ENCODE measurements at places on chromosomes 13 and 19.

DNA sequence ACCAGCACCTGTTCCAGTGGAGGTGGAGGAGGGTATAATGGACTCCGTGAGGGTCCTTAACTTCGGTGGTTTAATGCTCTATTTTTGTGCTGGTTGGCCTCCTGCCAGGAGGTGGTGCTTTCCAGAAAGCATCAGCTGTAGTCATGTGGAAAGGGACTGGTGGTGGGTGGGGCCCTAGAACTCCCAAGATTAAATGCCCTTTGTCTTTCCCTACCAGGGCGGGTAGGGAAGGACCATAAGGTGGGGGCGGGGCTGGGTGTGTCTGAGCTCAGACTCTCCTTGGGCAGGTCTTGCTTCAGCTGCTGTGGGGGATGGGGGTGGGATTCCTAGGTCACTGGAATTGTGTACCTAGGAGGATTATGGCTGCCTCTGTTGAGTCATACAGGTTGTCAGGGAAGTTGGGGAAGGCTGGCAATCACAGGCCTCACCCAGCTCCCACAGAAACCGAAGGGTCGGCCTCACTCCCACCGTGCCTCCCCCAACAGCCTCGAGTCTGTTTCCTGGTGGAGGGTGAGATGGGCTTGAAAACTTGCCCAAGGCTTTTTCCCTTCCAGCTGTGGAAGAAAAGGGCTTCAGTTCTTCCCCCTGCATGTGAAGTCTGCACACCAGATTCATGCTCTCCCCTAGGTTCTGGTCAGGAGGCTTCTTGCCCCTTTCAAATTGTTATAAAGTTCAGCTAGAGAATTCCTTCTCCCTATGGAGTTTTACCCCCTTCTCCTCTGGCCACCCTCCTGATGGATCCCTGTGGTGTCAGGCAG lies 60.3 kb upstream of the CLDN10 start:
- no peak for DNase-seq

GRCh38 chr13:100235311-100235901 lies 146.5 kb downstream of the PCCA start:
- DNase-seq = no peak

DNA sequence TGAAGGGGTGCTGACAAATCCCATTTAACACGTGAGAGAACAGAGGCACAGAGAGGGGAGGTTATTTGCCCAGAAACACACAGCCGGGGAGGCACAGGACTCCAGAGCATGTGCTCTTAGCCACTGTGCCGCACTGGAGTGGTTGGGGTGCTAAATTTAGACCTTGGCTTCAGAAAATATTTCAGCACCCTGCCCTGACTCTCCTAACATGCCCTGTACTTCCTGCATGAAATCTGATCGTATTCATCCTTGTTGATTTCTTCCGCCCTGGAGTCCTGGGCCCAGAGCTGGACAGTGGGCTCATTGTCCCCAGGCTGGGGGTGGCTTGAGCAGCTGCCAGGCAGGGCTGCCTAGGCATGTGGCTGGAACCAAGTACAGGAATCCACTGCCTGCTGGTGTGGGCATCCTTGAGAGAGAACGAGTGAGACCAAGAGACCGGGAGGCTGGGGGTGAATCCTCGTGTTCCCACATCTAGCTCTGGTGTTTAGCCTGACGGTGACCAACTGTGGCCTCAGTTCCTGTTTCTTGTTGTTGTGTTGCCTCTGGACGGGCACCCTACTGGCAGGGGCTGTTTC lies 5.3 kb downstream of the SLC27A1 start:
- DNase-seq = peak; percentile 88

DNA sequence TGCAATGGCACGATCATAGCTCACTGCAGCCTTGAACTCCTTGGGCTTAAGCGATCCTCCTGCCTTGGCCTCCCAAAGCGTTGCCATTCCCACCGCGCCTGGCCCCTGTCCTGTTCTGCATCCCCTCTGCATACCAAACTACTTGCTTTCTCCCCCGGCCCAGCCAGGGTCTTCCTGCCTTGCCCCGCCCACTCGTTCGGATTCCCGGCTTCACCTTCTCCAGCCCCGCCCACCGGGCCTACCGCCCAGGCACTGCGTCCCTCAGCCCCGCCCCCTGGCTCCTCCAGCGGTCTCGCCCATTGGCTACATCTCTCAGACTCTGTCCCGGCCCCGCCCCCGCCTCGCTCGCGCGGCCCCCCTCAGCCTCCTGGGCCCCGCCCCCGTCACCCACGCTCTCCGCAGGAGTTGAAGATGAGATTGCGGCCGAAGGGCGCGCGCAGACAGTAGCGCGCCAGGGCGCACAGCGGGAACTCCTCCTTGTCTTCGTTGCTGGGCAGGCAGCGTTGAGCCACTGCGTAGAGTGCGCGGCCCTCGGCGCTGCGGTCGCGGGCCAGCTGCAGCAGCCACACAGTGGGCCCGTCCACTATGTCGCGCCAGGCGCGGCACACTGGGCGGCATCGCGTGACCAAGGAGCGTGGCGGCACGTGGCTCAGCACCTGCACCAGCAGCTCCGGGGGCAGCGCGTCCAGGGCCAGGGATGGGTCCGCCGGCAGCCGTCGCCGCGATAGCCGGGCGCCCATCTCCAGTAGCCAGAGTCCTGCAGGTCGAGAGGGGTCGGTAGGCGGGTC lies 19.0 kb downstream of the MRPS12 start:
- peak; percentile 93 for DNase-seq

DNA sequence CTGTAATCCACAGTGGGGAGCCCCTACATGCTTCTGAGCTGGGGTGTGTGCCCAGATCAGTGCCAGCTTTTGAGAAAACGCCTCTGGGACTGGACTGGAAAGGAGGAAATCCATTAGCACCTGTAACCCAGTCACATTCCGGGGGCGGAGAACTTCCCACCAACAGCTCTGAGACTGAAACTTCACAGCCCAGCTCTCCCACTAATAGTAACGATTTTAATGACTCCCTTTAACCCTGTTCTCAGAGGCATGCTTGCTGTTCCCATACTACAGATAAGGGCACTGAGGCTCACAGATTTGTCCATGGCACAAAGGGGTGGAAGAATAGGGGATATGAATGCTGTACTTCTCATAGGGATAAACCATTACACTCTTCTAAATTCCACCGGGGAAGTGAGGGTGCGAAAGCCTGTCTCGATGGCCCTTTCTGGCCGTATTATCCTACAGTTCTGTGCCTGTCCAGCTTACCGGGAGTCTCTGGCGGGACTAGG lies 851 bp downstream of the FBXO46 start:
- no peak for DNase-seq

- DNase-seq = no peak
Observed at GRCh38 chr19:30333291-30334065, 38.7 kb upstream of the ZNF536 start.

GRCh38 chr19:7947939-7948338 lies 4.5 kb upstream of the TIMM44 start:
- DNase-seq = no peak

GRCh38 chr19:6226444-6227155 lies 53.2 kb downstream of the MLLT1 start:
- no peak for DNase-seq

GRCh38 chr13:40535345-40535836 lies 131.1 kb downstream of the FOXO1 start:
- no peak for DNase-seq

GRCh38 chr19:1912760-1913505 lies 7.7 kb downstream of the ADAT3 start:
- DNase-seq = no peak

DNA sequence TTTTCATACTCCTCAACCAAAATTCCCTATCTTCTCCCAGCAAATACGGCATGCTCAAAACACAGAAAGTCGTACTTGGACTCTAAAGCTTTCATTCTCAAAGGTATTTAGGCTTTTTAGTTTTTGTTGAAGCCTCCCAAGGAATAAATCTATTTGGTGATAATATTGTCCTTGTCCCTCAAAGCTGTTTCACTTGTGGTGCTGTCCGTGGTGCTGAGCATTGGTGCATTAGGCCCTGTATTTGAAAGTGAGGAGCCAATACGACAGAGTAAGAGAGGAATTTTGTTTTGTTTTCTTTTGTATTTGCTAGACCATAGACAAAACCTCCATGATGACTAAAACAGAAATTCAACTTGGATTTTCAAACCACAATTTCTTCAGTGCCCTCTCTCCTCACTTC lies 3.2 kb upstream of the LGALS13 start:
- no peak for DNase-seq

DNA sequence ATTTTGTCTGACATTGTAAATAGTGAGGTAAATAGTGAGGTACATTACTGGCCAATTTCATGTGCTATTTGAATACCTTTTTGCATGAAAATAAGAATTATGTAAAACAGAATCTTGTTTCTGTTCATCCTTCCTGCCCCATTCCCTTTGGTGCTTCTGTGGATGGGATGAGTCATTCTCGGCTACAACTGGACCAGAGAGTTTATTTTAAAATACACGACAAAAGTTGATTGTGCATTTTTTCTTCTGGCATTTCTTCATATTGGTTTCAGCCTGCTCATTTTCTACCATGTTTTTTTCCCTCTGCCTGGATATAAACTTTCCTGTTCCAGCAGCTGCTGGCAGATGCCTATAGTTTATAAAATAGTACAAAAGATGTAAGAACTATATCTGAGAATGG lies 107.5 kb downstream of the CYSLTR2 start:
- DNase-seq = no peak

DNA sequence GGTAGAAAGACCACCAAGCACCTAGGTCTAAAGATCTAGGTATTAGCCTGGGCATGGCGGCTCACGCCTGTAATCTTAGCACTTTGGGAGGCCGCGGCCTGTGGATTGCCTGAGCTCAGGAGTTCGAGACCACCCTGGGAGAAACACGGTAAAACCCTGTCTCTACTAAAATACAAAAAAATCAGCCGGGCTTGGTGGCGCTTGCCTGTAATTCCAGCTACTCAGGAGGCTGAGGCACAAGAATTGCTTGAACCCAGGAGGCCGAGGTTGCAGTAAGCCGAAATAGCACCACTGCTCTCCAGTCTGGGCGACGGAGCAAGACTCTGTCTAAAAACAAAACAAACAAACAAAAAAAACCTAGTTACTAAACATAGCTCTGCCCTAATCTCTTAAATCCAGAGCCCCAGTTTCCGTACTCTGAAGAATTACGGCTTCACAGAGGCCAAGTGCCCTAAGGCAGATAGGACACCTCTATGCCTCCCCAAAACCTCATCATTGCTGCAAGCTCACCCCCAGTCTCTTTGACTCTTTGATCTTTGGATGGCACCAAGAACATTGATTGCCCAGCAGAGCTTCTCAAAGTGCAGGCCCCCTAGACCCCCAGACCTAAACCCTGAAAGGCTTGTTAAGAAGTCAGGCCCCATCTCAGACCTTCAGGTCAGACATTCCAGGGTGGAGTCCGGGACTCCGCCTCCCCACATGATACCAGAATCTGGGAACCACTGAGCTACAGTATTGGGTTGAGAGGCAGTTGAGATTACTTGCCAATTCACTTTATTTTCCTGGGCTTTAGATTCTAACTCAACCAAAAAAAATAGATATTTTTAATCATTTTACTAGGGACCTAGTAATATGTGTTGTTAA lies 2.8 kb downstream of the COL4A2 start:
- peak; percentile 8 for DNase-seq

GRCh38 chr19:13748169-13748828 lies 16.0 kb upstream of the MRI1 start:
- no peak for DNase-seq

GRCh38 chr19:12800466-12800770 lies 1.2 kb downstream of the PRDX2 start:
- DNase-seq = no peak

GRCh38 chr13:80115616-80116015 lies 225.3 kb downstream of the SPRY2 start:
- DNase-seq = no peak

- DNase-seq = no peak
Observed at GRCh38 chr13:25069236-25069635, 26.7 kb upstream of the PABPC3 start.

- no peak for DNase-seq
Observed at GRCh38 chr13:24267274-24267673, 42.1 kb upstream of the C1QTNF9 start.

DNA sequence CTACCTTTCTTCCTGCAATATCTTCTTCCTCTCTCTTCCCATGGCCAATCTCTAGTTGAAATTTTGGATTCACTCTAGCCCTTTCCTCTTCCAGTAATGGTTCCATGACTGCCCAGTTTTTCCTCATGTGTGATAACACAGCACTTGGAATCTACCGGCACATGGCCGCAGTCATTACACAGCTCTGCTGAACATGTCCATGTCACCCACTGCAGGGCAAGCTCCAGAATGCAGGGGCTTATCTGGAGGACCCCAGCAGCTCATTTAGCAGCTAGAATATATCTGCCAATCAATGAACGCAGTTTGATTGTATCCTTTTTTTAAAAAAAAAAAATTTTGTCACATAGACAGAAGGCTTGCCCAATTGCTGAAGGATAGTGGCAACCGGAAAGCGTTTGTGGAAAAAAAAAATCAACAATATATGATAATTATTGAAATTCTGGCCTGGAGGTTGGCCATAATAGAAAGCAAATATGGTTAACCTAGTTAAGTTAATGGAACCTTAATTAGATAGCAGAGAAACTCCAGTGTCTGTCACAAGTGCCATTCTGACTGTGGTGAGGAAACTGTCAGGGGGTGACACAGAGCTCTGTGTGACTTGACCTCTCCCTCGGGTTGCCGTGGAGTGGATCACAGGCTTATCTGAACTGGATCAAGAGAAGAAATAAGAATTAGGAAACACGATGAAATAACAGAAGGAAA lies 426.7 kb downstream of the LIG4 start:
- no peak for DNase-seq

DNA sequence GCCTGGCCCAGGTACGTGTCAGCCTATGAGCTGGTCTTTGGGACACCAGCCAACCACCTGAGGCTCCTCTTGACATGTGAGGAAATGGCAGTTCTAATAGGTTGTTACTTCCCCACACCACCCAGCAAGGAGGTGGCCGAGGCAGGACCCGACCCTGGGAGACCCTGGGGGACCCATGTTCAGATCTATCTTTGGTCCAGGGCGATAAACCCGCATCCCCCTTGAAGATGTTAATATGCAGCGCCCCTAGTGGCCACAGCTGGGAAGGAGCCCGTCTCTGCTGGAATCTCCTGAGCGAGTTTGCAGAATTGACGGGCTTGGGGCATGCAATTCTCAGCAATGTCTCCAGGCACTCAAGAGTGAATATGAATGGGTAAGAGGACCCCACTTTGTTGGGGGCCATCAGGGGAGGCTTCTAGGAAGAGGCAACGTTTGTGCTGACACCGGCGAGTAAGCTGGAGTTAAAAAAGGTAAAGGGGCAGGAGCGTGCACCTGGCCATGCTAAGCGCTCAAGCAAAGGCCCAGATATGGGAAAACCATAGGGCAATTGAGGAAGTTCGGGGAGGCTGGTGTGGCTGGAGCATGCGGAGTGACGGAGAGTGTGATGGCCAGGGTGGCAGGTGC lies 1.5 kb upstream of the MYO1F start:
- DNase-seq = peak; percentile 83

Data from femur (tissue), 1 donor.